ENCODE measurements at places on chromosomes 16 and 17.

DNA sequence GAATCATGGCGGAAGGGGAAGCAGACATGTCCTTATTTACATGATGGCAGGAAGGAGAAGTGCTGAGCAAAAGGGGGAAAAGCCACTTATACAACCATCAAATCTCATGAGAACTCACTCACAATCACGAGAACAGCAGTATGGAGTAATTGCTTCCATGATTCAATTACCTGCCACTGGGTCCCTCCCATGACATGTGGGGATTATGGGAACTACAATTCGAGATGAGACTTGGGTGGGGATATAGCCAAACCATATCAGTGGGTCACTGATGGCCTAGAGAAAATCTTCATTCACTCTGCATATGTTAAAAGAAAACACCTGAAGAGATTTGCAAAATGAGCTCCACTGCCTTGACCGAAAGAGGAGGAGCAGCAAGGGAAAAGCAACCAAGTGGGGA lies 130.3 kb upstream of the FAM20A start:
- DNase-seq, result no peak

DNA sequence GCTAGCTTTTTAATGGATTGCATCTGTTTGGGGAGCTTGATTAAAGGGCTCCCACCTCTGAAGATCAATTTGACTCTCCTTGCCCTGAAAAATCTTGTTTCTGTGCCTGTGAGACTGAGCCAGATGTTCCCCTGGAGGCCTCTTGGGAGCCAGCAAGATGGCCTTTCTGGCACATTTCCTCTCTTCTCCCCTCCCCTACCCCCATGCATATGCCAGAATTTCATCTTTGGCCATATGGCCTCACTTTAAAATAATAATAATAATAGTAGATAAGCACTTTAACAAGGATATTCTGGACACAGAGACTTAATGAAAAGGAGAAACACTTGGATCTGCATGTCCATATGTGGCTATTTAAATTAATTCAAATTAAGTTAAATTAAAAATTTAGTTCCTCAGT lies 144.1 kb upstream of the CES5A start:
- DNase-seq, result no peak

GRCh38 chr16:73057291-73058210 lies 9.6 kb upstream of the ZFHX3 start:
- DNase-seq, result no peak

GRCh38 chr17:28230011-28230410 lies 89.0 kb upstream of the TMEM97 start:
- no peak for DNase-seq

- DNase-seq, result no peak
Observed at GRCh38 chr17:2385240-2386210, 15.3 kb downstream of the MNT start.

- no peak for DNase-seq
Observed at GRCh38 chr17:29733166-29733565, 110.5 kb upstream of the CORO6 start.

GRCh38 chr16:89147085-89147817 lies 24.3 kb upstream of the CDH15 start:
- no peak for DNase-seq

GRCh38 chr16:31480851-31481536 lies 1.9 kb upstream of the SLC5A2 start:
- no peak for DNase-seq

- DNase-seq, result no peak
Observed at GRCh38 chr17:13182854-13183253, 165.0 kb upstream of the ELAC2 start.

DNA sequence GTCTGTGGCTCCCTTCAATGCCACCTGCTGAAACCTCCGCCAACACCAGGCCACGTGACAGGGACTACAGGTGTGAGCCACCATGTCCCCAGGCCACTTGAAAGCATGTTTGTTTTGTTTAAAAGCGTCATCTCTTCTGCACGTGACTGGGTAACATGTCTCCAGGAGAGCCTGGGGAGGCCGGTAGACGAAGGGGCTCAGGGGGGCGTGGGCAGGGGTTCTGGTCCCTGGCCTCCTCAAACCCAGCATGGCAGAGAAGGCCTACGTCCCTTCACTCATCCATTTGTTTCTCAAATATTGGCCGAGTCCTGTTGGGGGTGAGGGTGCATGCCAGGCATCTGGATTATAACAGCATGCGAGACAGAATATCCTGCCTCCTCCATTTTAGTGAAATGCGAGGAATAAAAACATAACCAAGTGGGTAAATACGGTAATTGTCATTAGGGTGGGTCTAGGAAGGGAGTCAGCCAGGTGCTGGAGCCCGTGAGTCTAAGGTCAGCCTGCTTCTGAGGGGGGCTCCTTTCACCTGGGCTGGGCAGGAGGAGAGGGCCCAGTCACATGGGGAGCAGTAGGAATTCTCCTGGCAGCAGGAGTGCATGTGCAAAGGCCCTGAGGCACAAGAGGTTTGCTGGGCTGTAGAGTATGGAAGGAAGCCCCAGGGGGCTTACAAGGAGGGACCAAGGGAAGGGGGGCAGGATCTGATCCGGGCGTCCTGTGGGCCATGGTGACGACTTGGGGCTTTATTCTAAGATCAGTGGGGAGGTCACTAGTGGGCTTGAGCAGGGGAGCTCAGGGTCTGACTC lies 26.8 kb upstream of the CIBAR2 start:
- DNase-seq, result no peak

- no peak for DNase-seq
Observed at GRCh38 chr16:47160422-47160821, 16.7 kb upstream of the NETO2 start.

- DNase-seq, result no peak
Observed at GRCh38 chr17:36667922-36668321, 66.5 kb downstream of the MRM1 start.

GRCh38 chr17:9465210-9465921 lies 110.3 kb downstream of the STX8 start:
- DNase-seq, result peak; percentile 14

DNA sequence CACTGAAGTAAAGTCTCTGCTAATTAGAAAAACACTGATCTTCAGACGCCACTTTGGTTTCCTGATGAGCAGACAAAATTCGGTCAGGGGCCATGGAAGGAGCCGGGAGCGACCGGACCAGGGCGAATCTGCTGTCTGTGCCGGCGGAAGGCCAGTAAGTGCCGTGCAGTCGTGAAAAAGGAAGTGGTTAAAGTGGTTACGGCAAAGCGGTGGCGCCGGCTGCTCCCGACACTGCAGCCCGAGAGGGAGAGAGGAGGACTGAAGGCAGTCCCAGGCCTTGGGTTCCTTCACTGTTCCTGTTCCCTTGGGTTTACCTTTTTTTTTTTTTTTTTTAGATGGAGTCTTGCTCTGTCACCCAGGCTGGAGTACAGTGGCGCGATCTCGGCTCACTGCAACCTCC lies 17.3 kb upstream of the HEXD start:
- no peak for DNase-seq

DNA sequence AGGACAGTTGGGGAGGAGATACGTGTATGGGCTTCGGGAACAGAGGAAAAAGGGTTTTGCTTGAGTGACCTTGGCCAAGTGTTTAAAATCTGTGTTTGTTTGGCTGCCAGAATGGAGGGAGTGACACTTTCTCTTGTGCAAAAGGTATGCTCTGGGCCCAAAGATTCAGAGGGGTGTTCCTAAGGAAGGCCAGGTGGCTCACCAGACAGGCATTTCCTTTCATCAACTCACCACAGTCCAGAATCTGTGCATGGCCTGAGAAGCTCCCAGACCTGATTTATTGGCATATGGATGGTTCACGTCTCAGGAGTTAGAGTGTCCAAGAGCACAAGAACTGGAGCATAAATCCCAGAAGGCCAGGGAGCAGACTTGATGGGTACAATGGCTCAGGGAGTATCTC lies 53.4 kb upstream of the NLK start:
- no peak for DNase-seq
